Activated CD4-positive, CD25-positive, alpha-beta regulatory T cell treated with anti-CD3 and anti-CD28 coated beads, Interleukin-2, amount 50 U/mL, for 72 hours (primary cell): ENCODE measurements at places on chromosomes 7 and 10.
A peak's percentile ranks its signal among the peaks of the same experiment; 100 is the strongest.

DNA sequence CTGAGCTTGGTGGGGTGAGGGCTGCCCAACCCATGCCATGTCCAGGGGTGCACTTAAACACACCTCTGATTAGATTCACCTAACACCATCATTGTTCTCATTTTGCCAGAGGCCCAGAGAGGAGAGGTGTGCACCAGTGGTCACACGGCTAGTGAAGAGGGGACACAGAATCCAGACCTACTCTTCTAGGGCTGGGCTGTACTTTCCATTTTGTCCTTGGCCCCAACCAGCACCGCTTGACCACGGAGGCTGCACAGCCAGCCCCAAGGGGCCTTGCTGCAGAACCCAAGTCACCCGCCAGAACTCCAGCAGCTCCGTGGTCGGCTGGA is 246 bp upstream of the WDFY4 start:
- DNase-seq, result no peak

DNA sequence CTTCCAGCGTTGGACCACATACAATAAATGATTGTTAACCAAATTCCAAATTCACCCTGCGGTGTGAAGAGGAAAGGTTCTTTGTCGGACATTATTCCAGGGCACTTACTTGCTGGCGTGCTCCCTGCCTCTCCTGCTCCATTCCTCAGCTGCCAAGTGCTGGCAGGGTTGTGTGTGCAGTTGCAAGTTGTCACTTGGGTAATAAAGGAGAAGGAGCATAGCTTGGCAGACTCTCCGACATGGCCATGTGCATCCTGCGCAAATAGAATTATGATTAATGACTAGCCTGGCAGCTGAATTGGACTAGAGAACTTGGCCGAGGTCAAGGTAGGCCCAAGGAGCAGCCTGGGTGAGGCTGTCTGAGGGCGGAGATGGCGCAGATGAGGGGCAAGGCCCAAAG is 92.3 kb upstream of the ELMO1 start:
- DNase-seq, result no peak

DNA sequence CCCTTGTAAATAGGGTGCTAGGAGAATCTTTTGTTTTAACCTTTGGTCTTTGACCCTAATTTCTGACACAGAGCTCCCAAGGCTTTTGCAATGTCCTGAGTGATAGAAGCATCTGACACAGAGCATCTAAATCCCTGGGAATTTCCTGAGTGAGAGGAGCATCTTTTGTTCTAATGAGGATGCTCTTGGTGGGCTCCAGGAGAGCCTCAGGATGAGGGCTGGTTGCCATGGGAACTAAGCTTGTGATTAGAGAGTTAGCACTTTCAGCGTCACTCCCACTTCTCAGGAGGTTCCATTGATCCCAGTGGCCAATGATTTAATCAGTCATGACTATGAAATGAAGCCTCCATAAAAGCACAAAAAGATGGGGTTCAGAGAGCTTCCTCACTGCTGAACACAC is 264.8 kb downstream of the KIF20B start:
- DNase-seq, result no peak

DNA sequence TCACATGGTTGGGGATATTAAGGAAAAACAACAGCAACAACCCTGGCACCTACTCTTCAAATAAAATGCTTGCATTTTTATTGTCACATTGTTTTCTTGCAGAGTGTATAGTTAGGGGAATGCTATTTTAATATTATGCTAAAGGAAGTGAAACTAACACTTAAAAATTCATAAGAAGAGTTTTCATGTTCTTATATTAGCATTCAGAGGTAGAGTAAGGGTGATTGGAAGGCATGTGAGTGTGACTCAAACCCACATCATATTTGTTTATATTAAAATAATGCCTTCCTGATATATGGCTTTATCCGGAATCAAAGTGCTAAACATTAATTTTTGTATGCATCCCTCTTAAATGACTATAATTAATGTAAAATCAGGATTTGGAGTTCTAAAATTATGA is 59.8 kb upstream of the TES start:
- DNase-seq, result no peak

GRCh38 chr10:48878091-48878490 is 61.5 kb downstream of the LRRC18 start:
- DNase-seq, result no peak

GRCh38 chr10:114188001-114188400 is 8.8 kb downstream of the TDRD1 start:
- no peak for DNase-seq

GRCh38 chr7:138684340-138684739 is 16.8 kb downstream of the SVOPL start:
- DNase-seq, result no peak

- DNase-seq, result no peak
These were observed 106.9 kb upstream of the FAM3C start for GRCh38 chr7:121503039-121503438.

GRCh38 chr10:92164036-92164696 is 126.7 kb downstream of the CPEB3 start:
- DNase-seq, result no peak

GRCh38 chr10:436013-436697 is 253.3 kb downstream of the DIP2C start:
- DNase-seq, result no peak

DNA sequence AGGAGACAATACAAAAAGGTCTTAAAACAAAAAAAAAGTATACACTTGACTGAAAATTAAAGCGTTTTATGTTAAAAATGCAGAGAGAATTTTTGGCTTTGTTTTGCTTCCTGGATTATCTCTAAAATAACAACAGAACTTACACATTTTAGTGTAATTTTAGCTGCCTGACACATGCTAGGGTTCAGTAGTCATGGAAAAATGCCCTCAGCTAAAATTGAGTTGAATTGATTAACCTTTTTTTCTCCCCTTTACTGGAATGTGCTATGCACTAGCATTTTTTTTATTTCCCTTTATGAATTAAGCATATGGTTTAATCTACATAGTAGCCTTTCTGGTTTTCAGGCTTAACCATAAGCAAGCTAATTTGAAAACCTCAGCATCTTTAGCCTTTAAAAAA is 89.9 kb downstream of the ZNF277 start:
- no peak for DNase-seq

- no peak for DNase-seq
These were observed 2.8 kb upstream of the OR6V1 start for GRCh38 chr7:143049362-143049761.

GRCh38 chr10:132939957-132940790 is 2.2 kb downstream of the CFAP46 start:
- no peak for DNase-seq

GRCh38 chr10:71437537-71438092 is 40.9 kb downstream of the CDH23 start:
- no peak for DNase-seq

DNA sequence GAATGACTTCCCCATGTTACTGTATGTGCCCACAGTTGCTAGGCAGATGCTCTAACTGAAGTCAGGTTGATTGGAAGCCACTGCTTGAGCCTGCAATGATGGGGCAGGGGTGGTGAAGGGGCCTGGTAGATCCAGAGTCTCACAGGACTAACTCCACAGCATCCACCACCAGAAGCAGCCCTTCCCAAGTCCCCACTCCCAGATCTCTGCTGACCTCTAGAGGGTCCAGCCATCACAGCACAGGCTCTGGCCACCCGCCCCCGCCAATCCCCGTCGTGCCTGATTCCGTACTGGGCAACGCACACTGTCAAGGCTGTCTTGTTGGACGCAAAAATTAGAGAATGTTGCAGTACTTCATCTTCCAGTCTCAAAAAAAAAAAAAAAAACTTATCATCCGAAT is 136.8 kb upstream of the PDE1C start:
- no peak for DNase-seq

DNA sequence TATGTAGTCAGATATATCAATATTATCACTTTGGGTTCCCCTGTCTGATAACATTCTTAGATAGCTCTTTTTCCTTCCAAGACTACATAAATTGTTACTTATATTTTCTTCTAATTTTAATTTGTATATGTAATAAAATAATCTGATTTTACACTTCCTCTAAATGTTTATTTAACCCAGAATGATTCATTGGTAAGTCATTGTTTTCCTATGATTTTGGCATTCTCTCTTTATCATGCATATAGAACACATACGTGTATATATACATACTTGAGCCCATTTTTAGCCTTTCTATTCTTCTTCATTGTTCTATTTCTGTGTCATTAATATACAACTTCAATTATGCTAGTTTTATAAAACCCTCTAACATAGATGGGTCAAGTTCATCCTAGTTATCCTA is 16.6 kb downstream of the SFTPD start:
- DNase-seq, result no peak

- peak; percentile 50 for DNase-seq
These were observed 77.9 kb downstream of the KIAA1549 start for GRCh38 chr7:138903186-138903820.

DNA sequence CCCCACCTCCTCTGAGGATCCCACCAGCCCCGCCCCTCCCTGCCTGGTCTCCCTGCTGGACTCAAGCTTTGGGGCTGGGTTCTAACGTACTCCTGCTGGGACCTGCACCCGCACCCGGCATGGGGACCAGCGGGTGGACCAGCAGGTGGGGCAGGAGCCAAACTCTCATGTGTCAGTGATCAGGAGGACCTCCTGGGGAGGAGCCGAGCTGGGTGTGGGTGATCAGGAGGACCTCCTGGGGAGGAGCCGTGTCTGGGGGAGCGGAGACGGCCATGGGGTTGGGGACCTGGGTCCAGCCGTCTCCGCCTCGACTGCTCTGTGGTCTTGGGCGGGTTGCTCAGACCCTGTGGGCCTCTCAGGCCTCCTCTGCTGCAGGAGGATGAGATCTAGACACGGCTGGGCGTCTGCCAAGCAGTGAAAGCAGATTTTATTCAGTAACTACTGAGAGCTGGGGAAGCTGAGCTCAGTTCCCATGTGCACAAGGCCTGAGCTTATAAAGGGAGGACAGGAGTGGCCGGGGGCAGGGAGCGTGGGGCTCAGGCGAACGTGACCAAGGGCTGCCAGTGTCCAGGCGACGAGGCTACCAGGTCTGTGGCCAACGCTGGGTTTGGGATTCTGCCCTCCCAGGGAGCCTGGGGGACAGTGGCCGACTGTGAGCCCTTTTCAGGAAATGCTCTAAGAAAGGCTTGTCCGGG is 33.6 kb upstream of the UTF1 start:
- no peak for DNase-seq

- no peak for DNase-seq
These were observed 827.8 kb upstream of the ZWINT start for GRCh38 chr10:57188846-57189245.

- no peak for DNase-seq
These were observed 58.1 kb upstream of the HABP2 start for GRCh38 chr10:113494761-113495160.

DNA sequence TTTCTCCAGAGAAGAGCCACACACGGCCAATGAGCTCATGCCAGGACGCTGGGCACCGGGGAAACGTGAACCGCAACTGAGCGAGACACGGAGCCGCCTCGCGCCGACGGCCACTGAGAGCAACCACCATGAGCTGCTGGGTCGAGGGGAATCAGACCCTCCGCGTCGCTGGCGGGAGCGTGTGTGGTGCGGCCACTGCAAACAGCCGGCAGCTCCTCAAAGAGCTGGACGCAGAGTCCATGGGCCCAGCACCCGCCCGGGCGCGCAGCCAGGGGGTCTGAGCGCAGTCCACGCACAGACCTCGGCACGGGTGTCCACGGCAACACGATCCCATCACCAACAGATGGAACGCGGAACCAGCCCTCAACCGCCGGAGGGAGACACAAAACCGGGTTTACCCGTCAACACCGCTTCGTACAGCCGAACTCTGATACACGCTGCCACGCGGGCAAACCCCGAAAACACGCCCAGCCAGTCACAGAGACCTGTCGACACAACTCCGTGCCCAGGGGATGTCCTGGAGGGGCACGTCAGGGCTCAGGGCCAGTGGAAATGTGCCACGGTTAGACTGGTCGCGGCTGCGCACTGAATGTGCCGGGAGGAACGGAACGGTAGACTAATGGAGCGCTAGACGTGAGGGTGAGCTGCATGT is 147.1 kb downstream of the ELFN1 start:
- peak; percentile 25 for DNase-seq

DNA sequence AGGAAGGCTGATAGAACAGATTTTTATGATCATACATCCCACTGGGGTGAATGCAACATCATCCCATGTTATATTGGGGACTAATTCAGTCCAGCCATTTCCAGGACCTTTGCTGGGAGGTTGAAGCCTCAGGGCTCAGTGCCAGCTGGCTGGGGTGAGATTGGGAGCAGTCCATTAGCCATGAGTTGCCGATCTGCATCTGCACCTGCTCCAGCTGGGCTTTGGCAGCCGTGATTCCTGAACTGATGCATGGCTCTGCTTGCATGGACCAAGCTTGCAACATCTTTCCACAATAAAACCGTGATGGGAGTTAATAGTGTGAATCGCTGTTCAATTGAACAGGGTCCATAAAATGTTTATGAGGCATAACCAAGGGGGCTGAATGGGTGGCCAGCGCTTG is 346.9 kb downstream of the TYW1 start:
- no peak for DNase-seq

DNA sequence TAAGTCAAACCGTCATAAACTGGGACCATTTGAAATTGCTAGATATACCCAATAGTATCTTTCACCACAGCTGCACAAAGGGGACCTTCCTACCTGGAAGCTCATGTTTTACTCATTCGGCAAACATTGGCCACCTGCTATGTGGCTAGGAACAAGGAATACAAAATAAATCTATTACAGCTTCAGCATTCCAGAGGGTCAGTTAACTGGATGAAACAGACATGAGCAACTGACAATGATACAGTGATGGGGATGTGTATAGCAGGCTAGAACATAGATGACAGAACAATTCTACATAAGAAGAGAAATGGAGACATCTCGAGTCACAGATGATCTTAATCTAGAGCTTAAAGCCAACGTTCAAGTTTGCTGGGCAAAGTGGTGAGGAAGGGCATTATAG is 3.1 kb upstream of the SMURF1 start:
- DNase-seq, result no peak

GRCh38 chr10:128047351-128047750 is 78.9 kb downstream of the MKI67 start:
- DNase-seq, result peak; percentile 81

DNA sequence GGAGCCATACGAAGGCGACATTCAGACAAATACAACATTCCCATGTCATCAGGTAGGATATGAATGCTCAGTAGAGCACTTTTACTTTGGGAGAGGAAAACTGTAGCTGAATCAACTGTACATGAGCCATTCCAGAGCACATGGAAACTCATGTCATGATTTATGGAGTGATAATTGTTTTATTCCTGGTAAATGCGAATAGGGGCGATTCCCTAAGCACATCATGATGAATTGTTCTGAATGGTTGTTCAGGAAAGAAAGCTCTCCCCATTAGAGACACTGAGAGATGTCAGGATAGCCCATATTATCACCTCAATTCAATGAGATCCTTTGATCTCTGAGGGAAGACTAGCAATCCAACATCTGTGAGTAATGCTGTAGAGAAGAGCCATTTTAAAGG is 243.6 kb downstream of the FOXP2 start:
- DNase-seq, result no peak

GRCh38 chr10:126014309-126014708 is 117.9 kb downstream of the FANK1 start:
- DNase-seq, result no peak
